Suprapubic skin (tissue), 4 donors: ENCODE measurements at places on chromosomes 6 and 20.

DNA sequence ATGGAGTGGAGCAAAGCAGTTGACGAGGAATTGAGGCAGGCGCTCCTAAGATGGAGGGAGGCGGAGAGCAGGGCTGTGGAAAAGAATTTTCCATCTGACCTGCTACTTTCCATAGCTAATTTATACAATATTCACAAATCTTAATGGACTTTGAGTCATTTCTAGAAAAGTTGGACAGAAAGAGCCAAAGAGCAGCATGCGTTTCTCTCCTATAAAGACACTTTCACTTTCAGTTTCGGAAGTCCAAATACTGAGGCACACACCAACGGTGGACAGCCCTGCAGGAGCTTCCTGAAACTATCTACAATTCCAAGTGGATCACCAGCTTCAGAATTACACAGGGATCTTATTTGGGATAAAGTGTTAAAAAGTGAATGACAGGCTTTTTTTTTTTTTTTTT lies 43.5 kb downstream of the PANK2 start:
- no peak for DNase-seq

- no peak for DNase-seq
Measured at GRCh38 chr6:99951016-99951805, 42.8 kb downstream of the MCHR2 start.

- peak; percentile 38 for DNase-seq
Measured at GRCh38 chr6:45653117-45653883, 275.6 kb upstream of the SUPT3H start.

DNA sequence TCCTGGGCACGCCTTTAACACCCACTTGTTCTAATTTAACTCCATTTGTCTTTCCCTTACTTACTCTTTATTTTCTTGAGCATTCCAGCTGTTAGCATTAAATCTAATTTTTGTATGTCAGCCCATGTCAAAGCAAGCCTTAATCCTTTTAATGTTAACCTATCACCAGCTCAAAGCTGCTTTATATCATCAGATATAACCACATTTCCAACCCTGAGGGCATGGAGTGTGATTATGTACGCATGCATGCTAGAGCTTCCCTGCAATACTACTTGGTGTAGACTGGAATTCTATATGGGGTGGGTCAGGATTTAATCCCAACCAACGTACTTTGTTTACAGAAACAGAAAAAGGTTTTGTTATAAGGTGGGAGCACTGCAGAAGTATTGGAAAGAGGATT lies 139.4 kb upstream of the HMGN3 start:
- no peak for DNase-seq

GRCh38 chr6:90285042-90285481 lies 11.6 kb downstream of the BACH2 start:
- no peak for DNase-seq

DNA sequence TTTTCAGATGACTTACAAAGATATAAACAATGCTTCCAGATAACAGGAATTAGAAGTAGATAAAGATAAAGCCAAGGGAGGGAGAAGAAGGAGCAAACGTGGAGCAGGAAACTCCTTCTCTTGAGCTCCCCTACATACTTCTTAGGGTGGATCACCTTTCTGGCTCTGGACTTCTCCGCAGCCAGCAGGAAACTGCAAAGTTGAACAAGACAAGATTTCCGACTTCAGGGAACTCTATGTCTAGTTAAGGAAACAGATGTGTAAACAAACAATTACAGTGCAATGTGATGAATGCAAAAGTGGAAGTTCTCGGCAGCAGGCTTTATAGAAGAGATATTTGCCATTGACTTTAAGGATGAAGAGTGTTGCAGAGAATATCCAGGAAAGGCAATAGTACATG lies 134.0 kb upstream of the MARCKS start:
- no peak for DNase-seq

DNA sequence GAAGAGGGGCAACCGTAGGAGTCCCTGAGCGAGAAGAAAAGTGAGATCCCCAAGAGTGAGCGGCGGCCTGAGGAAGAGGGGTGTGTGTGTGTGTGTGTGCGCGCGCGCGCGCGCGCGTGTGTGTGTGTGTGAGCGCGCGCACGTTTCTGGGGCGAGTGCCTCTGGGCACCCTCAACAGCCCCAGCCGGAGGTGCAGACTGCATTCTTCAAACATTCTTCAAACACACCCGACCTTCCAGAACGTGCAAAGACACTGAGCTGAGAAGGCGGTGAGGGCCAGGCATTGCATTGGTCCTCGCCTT lies 76.2 kb upstream of the FOXP4 start:
- no peak for DNase-seq

DNA sequence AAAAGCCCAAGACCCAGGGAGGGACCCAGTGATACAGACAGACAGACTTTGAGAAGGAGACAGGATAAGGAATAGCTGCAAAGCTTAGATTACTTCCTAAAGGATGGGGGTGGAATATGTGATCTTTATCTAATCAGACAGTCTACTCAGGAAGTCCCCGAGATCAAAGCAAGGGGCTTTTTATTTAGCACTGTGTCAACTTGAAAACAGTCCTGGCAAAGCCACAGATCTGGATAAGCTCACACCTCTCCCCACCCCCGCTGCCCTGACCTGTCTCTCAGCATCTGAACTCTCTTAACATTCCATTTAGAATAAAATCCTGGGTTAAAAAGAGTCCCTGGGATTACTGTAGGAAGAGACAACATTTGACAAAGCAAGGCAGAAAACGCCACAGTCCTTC lies 101.5 kb downstream of the ISM1 start:
- no peak for DNase-seq
